Esophagus muscularis mucosa (tissue), 4 donors: ENCODE measurements at places on chromosomes 6 and 20. TPM values are rescaled to one million over a fixed set of nuclear protein-coding genes. Genes with fewer than 3 reads are reported as not detected.

DNA sequence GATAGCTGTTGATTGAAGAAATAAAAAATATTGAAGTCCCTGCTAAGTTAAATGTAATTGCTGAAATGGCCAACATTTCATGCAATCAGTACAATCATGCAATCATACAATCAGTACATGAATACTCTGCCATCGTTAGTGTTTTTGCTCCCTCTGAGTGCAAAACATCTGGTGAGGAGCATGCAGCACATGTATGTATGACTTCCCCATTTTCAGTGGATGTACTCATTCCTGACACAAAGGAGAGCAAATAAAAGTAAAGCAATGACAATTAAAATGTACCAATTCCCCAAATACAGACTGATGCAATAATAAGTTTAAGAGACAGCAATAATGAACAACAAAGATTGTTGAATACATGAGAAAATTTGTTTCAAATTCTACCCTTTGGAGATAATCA is 140.7 kb downstream of the PLCB1 start:
- peaks cover 16% of the 10 kb centered on the region for H3K4me1 ChIP-seq
- no peaks in the 10 kb centered on the region for H3K27me3 ChIP-seq
- H3K27ac ChIP-seq: no peak overlapping the region
- DNase-seq: no peak

DNA sequence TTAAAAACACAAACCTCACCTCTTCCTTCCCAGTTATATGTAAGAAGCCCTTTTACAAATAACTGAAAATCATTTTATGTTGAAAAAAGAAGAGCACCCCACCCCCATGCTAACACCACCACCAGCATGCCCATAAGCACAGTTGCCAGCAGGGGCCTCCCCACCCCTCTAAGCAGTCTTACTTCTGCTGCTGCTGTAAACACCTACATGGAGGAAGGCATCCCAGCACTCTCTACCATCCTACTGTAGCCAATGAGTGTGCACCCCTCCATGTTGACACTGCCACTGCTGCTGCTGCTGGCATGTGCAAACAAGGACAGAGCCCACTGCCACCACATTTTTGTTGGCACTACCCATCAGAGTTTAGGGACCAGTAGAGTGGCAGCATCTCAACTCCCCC is 49.6 kb upstream of the PHIP start:
- no peaks in the 10 kb centered on the region for H3K4me1 ChIP-seq
- no peak overlapping the region for H3K4me3 ChIP-seq
- DNase-seq: no peak
- H3K36me3 ChIP-seq: no peaks in the 10 kb centered on the region
- no peaks in the 10 kb centered on the region for H3K27me3 ChIP-seq

- no peaks in the 10 kb centered on the region for H3K27me3 ChIP-seq
- peaks cover 37% of the 10 kb centered on the region for H3K4me1 ChIP-seq
- H3K36me3 ChIP-seq: no peaks in the 10 kb centered on the region
- no peak overlapping the region for H3K27ac ChIP-seq
- H3K4me3 ChIP-seq: no peak overlapping the region
Observed at GRCh38 chr6:124995645-124996325, 33.5 kb downstream of the RNF217 start.

DNA sequence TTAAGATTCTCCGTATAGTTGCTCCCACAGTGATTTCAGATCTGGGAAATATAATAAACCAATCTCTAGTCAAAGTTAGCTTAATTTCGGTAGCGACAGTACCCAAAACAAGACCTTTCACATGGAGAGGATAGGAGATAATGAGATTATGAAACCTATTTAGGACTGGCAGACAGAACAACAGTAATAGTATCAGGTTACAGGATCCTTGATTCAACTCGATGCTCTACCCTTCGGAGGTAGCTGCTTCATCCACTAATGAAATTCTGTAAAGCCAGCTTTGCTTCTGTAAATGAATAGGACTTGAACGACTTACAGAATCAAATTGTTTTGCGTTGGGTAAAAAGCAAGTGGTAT is 534 bp upstream of the AKIRIN2 start:
- H3K27me3 ChIP-seq: no peaks in the 10 kb centered on the region
- H3K27ac ChIP-seq: peak overlapping the region; percentile 97
- peak overlapping the region; percentile 82 for H3K4me3 ChIP-seq
- no peaks in the 10 kb centered on the region for H3K36me3 ChIP-seq
- H3K4me1 ChIP-seq: peaks cover 27% of the 10 kb centered on the region
- no peak for DNase-seq

The CNKSR3 gene
- total RNA-seq: 10.4 TPM

The NSFL1C gene
- 42.8 TPM for total RNA-seq

The NAPB gene
- total RNA-seq: 13.7 TPM

The SLC16A10 gene
- 0.83 TPM for total RNA-seq

The NFATC2 gene
- total RNA-seq: 14.4 TPM
